ENCODE measurements at places on chromosomes 12 and 14. TPM values are rescaled to one million over a fixed set of nuclear protein-coding genes. Genes with fewer than 3 reads are reported as not detected.

The TBPL2 gene
- not detected for total RNA-seq

The TSPAN11 gene
- 0.11 TPM for total RNA-seq

The EGLN3 gene
- total RNA-seq: 3.9 TPM

The TAS2R42 gene
- total RNA-seq: not detected

The KCNA5 gene
- total RNA-seq: not detected

The TSHR gene
- not detected for total RNA-seq

The TRHDE gene
- total RNA-seq: 0.19 TPM

The OR10G3 gene
- not detected for total RNA-seq

The HOXC9 gene
- total RNA-seq: 10.6 TPM

The CPM gene
- 7.7 TPM for total RNA-seq

The KRT80 gene
- total RNA-seq: 58.9 TPM

The GOLGA5 gene
- 28.5 TPM for total RNA-seq

The NKX2-1 gene
- 0.06 TPM for total RNA-seq
